Cortex of kidney (tissue), 1 donor: ENCODE measurements at places on chromosomes 3 and 15.

DNA sequence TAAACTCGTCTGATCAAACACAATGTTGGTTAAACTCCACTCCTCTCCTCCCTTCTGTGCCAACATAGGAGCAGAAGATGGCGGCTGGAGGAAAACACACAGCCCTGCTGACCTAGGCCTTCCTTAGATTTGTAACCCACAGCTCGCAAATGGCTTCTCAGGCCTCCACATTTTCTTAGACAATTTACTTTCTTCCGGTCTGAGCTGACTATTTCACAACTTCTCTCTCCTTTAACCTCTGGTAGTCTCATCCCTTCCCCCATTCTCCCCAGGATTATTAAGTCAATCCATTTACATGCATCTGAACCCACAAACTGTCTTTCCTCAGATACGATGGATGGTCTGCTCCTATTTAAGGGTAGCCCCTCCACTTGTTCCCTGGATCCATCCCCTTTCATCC is 25.7 kb upstream of the ULK4 start:
- DNase-seq, result no peak

- no peak for DNase-seq
Measured at GRCh38 chr15:47756872-47757271, 39.6 kb downstream of the SEMA6D start.

GRCh38 chr3:55077726-55078125 is 149.9 kb upstream of the LRTM1 start:
- DNase-seq, result no peak

DNA sequence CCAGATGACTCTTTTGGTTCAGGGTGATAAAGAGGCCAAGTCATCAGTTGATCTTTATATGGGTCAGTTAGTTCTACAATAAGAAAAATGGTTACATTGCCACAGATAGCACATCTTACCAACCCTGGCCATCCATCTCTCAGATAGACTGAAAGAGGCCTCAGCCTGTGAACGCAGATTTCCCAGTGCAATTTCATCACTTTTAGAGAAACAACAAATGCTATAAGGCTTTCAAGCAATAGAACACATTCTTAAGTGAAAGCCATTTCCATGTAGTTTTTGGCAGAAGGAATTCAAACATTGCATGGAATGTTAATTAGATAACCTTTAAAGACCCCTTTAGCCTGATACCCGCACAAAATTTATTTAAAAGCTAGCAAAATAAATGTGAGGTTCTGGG is 200.6 kb upstream of the ZBTB20 start:
- no peak for DNase-seq

GRCh38 chr15:100191161-100191560 is 150.6 kb downstream of the ADAMTS17 start:
- DNase-seq, result no peak

DNA sequence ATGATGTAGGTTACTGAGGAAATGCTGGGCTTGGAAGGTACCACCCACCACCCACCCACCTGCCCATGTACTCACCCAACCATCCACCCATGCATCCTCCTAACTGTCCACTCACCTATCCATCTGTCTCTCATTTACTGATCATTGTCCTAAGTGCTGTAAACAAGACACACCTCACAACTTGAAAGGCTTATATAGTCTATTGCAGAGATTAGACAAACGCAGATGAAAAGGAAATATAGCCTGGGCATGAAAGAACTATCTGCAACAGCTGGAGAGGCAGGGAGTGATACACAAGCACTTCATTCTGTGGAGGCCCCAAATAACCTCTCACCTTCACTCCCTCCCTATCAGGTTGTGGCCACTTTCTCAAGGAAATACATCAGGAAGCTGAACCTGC is 54.0 kb downstream of the DAPK2 start:
- DNase-seq, result no peak

GRCh38 chr3:112984485-112984884 is 6.3 kb upstream of the GTPBP8 start:
- DNase-seq, result no peak

- DNase-seq, result no peak
Measured at GRCh38 chr3:55042591-55042990, 114.7 kb upstream of the LRTM1 start.

- no peak for DNase-seq
Measured at GRCh38 chr15:56964182-56964581, 45.7 kb downstream of the TCF12 start.

DNA sequence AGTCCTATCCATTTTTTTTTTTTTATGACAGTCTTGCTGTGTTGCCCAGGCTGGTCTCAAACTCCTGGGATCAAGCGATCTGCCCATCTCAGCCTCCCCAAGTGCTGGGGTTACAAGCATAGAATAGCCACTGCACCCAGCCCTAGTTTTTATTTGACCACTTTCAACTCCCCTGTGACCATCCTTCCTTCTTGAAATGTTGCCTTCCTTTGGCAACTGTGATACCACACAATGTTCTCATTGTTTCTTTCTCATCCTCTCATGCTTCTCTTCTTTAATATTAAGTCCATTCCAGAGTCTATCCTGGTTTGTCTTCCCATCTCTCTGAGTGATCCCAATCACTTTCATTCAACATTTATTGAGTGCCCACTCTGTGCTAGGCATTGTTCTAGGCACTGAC is 7.9 kb upstream of the GPD1L start:
- DNase-seq, result no peak

- no peak for DNase-seq
Measured at GRCh38 chr3:94904156-94904674, 841.4 kb downstream of the NSUN3 start.

DNA sequence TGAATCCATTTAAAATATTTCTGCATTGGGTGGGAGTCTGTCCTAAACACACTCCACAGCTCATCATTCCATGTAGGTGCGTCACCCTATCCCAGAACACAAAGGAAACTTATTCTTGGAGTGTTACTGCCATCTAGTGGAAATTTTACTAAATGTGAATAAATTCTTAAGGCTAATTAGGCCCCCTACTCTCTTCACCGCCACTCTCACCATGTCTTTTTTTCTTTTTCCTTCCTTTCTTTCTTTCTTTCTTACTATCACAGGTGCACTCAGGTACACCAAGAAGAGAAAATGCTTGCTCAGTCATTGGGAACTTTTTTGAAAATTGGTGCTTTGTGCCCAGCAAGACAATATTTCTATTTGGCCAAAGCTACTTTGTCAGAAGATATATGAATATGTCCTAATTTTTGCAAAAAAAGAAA is 26.4 kb upstream of the ATP8B4 start:
- DNase-seq, result no peak

DNA sequence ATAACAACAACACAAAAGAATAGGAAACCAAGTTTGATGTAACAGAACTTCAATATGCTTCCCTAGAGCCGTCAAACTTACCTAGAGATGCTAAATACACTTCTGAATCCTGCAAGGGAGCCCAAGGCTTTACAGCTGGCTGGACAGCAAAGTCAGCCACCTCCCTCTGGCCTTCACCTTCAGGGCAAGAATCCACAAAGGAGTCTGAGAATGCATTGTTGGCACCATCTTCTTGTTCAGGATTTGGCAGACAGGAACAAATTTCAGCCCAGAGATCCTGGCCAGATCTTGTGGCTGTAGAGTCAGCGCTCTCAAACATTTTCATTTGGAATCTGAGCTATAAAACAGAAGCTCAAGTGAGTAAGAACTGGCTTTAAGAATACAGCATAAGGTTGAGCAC is 2.2 kb downstream of the CCDC32 start:
- no peak for DNase-seq

DNA sequence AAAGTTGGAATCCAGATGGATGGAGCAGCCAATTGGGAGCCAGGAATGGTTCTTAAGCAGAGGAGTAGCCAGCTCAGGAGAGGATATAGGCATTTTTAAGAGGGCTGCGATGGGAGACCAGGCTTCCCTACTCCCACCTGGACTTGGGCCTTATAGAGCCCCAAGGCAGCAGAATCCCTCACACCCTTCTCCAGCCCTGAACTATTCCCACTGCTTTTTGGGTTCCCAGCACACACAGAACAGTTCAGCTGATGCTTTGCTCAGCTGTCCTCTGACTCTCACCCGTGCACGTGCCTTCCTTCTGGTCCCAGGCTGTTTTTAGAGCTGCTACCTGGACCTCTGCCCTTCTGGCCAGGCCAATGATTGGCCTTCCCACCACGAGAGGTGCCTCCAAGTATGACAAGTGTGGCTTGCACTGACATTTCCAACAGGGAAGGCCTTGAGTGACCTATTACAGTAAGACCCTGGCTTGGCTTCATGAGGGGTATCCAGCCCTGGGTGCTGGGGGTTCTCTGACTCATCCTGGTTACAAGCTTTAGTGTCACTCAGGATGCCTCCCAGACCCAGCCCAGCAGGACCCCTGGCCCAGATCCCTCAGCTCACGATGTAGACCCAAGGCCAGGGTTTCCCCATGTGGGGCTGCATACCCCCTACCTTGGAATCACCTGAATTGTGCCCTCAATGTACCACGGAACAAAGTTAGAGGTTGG is 25.2 kb downstream of the NOX5 start:
- DNase-seq, result no peak
